ENCODE measurements at places on chromosomes 2 and 18.

GRCh38 chr2:195945056-195945455 lies 123.6 kb downstream of the DNAH7 start:
- DNase-seq, result no peak

- no peak for DNase-seq
These were observed 121.8 kb downstream of the CERS6 start for GRCh38 chr2:168577885-168578284.

DNA sequence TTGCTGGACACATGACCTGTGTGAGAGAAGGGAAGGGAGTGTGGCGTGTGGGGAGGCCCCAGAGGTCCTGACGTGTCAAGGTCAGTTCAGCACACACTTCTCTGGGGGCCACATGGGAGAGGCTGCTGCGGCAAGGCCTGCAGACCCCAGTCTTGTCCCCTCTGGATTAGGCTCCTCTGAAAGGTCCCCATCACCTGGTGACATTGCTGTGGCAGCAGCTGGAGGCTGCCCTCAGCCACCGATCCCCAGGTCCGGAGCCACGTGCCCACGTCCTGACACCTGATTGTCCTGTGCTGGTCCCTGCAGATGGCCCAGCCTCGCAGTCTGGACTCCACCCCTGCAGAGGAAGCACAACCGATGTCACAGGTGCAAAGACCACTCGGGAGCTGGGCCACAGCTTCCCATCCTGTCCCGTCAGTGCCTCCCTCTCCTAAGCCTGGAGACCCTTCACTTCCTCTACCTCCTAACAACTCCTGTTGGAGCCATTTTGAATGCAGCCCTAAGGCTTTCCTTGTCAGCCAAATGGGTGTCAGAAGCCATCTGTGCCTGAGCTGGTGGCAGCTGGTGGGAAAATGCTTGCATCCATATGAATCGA lies 12.7 kb downstream of the TMEM177 start:
- DNase-seq, result no peak

- DNase-seq, result no peak
These were observed 397.1 kb upstream of the ZNF804A start for GRCh38 chr2:184201246-184201645.

GRCh38 chr18:3452750-3453539 lies 3.0 kb downstream of the TGIF1 start:
- DNase-seq, result no peak

GRCh38 chr2:200674837-200675236 lies 89.0 kb downstream of the AOX1 start:
- DNase-seq, result no peak

GRCh38 chr18:12701161-12701560 lies 1.4 kb downstream of the CEP76 start:
- no peak for DNase-seq

DNA sequence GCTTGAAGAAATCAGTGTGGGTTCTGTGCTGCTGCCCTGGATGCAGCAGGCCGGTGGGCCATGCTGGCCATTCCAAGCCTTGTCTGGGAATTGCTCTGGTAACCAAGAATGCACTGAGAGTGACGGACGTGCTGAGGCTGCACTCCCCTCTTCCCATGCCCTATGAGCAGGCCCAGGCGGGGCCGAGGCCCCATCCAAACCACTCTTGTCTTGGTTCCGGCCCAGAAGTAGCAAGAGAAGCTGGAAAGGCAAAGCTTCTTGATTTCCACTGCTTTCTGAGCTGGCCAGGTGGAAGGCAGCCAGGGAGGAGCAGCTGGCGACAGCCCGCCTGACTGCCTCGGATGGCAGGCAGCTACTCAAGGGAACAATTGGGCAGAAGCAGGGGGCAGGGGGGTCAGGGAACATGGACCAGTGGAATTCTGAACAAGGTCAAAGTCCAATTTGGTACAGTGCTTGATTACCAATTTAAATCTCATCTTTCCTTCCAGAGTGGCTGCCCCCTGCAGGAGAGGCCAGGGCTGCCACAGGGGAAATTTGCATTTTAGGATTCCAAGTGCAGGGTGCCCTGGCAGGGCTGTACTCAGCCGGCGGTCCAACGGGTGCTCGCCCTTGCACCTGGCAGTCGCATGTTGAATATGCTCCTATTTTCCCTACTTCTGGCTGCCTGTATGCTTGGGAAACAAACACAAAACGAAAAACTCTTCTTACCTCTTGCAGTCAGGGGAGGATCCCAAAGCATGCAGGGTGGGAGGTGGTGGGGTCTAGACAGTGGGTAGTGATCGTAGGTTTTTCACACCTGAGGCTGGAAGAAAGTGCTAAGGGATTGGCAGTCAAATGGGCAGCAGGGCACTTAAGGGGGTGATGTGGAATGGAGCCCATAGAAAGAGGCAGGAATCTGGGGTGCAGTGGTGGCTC lies 67.3 kb downstream of the LIPG start:
- no peak for DNase-seq

GRCh38 chr2:205902041-205902899 lies 183.7 kb downstream of the INO80D start:
- no peak for DNase-seq

- DNase-seq, result no peak
These were observed 159.5 kb downstream of the COL4A4 start for GRCh38 chr2:227004482-227004881.

- no peak for DNase-seq
These were observed 27.7 kb upstream of the SMCHD1 start for GRCh38 chr18:2627821-2628276.

DNA sequence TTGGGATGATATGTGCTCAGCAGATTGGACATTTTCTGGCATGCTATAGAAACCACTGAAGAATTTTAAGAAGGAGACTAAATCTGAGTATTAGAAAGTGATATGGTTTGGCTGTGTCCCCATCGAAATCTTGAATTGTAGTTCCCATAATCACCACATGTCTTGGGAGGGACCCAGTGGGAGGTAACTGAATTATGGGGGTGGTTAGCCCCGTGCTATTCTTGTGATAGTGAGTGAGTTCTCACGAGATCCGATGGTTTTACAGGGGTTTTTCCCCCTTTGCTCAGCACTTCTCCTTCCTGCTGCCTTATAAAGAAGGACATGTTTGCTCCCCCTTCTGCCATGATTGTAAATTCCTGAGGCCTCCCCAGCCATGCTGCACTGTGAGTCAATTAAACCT lies 535.9 kb upstream of the VRK2 start:
- DNase-seq, result no peak

DNA sequence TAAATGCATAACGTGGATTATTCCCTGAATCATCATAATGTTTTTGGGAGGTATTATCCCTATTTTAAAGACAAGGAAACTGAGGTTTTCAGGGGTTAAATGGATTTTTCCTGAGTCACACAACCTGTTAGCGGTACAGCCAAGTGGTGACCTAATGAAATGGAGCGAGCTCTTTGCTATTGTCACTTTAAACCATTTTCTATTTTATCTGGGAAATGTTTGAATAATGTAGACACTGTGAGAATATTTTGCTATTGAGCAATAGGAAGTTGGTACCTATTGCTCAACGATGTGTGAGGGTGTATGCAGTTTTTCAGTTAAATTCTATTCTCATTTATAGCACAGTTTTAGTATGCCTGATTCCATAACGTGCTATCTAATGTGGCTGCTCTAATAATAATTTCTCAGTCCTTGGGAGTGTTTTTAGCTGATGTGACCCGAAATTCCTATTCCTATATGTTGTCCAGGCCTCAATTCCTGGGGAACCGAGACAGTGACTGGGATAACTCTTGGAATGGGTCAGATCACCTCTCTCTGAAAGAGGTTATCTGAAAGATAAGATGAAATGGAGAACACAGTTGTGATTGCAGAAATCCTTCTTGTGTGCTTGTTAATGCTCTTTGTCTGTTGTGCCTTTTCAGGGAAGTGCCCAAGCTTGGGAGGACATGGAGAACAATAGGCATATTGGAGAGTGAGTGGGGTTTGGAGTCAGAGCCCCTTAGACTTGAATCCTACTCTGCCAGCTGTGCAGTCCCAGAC lies 38.4 kb downstream of the ABCB11 start:
- DNase-seq, result no peak

GRCh38 chr2:170707821-170708795 lies 7.0 kb upstream of the SP5 start:
- no peak for DNase-seq

GRCh38 chr2:36438449-36438977 lies 82.9 kb downstream of the CRIM1 start:
- no peak for DNase-seq

- no peak for DNase-seq
These were observed 23.3 kb upstream of the RMC1 start for GRCh38 chr18:23479829-23480505.

DNA sequence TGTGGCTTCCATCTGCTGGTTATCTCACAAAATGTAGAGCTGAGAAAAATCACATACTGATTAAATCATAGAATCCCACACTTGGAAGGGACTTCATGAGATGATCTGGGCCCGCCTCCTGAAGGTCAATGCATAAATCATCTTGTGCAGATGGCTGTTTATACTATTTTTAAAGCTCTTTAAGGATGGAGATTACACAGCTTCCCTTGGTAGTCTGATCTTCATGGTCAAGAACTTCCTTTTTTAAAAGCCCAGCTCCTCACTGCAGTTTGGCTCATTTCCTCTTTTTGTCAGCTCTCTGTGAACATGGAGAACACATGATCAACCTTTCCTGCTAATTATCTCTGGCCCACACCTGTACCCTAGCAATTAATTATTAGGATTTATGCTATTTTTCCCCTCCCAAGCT lies 25.9 kb downstream of the GCG start:
- no peak for DNase-seq

DNA sequence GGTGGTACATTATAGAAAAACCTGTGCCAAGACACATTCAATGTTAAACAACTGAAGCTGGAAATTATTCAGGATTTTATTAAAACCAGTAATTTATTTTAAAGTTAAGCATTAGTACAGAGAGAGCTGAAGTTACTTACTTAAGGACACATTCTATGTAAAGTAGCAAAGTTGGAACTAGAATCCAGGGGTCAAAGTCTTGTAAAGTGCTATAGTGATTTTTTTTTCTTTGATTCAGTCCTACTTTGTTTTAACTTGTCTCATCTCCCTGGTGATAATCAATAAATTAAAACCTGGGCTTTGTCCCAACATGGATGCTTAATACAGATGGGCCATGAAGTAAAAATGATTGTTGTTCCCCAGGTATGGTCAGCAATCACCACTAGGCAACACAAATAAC lies 1271.8 kb upstream of the CHAC2 start:
- DNase-seq, result no peak

DNA sequence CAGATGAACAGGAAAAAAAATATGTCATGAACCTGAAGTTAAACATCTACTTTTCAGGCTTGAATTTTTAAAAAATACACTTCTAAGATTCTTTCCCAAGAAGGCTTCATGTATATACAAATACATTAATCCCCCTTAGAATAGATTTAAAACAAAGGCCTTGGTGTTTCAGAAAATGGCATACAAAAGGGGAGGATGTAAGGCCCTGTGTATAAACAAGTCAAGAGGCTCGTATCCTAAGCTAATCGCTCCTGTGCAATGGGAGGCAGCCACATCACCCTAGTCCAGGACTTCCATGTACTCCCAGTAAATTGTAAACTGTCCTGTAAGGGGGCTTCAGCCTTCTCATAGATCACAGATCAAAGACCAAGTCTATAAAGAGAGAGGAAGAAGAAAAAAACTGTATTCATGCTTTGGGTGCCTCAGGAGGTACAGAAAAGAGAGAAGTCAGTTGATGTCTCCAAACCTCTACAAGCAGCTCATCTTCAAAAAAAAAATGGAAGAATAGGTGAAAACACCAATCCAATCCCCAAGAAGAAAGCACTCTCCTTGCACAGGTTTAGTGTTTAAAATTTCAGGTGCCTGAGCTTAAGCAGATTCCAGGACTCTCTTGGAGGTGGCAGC lies 53.9 kb downstream of the ANKRD44 start:
- no peak for DNase-seq

GRCh38 chr2:117085737-117086136 lies 728.8 kb upstream of the DDX18 start:
- no peak for DNase-seq

DNA sequence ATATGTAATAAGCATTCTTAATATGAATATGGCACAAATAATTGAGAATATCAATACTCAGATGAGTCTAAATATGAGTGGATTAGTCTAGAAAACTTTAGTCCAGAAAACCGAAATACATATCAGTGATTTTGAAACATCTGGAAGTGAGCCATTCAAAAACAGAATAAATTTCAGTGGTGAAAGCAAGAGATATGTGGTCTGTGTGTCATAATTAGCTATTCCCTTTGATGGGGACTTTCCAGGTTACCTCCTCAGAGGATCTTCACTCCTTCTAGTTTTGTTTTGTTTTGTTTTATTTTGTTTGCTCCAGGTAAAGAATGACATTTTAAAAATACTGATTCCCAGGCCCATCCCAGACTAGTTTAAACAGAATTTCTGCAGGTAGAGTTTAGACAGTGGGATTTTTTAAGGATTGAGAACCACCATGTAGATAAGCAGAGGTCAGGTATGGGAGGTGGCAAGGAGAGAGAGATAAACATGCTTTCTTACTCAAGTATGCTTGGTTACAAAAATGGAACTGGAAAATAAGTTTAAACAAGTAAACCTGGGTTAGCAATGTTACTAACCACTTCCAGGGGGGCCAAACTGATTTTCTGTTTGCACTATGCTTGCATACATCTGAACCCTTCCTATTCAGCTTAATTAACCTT lies 70.7 kb downstream of the NABP1 start:
- DNase-seq, result no peak

DNA sequence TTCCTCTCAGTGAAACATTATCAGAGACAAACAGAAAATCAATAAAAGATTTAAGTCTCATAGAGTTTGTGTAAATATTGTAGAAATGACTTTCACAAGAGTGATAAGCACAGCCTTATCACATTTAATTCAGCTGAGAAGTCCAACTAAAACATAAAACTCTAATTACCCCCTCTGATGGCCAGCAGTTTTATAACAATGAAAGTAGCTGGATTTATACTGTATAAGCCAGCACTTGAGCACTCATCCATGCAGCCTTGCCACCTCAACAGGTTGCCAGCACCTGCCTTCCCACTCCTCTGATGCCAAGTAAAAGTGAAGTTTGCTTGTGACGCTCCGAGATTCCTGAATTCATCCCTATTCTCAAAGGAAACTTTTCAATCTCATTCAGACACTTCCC lies 103.0 kb upstream of the STK39 start:
- no peak for DNase-seq

- no peak for DNase-seq
These were observed 353.6 kb upstream of the ID2 start for GRCh38 chr2:8328217-8328616.

DNA sequence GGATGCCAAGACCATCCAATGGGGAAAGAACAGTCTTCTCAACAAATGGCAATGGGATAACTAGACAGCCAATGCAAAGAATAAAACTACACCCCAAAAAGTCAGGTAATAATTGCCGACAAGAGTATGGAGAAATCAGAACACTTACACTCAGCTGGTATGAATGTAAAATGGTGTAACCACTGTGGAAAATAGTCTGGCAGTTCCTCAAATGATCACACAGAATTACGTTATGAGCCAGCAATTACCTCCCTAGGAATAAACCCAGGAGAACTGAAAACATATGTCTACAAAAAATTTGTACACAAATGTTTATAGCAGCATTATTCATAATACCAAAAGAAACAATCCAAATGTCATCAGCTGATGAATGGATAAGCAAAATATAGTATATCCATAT lies 8.8 kb downstream of the IWS1 start:
- DNase-seq, result no peak

Data from stimulated activated CD8-positive, alpha-beta memory T cell treated with anti-CD3 and anti-CD28 coated beads, Interleukin-4, amount 100 ng/mL, for 4 hours (primary cell).